ENCODE measurements at places on chromosomes 6 and 20.

GRCh38 chr6:137799950-137800568, 67.0 kb upstream of the TNFAIP3 start:
- DNase-seq = no peak

DNA sequence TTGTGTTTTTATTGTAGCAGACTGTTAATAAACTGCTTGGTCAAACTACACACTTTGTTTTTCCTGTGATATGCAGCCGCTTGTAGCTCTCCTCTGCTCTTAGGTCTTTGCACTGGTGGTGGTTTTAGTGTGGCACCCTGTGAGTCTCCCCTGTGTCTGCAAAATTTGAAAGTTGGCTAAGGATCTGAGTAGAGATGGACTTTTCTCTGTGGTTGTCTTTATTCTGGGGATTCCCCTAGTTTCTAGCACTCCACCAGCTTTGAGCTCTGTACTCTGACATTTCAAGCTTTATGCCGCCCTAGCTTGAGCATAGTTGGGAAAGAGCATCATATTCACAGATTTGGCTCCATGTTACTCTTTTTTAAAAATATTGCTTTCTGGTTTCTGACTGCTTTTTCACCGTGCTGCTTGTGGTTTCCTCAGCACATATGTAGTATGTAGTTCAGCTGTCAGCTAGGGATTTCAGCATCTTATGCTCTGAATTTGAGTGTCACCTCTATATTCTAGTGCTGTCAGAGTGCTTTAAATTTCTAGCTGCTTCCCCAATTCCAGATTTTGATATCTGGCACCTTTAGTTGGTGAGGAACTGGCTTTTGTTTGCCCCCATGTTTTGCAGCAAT, 25.4 kb downstream of the CDYL start:
- DNase-seq = no peak

DNA sequence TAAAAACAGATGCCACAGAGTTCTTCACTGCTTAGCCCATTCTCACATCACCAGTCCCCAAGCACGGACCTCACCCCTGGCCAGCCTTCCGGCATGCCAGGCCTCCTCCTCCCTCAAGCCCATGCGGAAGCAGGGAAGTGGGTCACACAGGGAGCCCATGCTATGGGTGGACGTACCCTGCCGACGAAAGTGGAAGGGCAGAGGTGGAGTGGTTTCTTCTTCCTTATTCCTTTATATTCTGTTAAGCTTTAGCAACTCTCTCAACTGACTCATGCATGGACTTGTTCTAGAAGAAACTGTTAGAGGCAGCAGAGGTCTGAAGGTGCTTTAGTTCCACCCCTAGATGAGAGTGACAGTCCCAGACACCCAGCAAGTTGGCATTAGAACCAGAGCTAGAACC, 118.6 kb downstream of the LY86 start:
- no peak for DNase-seq

DNA sequence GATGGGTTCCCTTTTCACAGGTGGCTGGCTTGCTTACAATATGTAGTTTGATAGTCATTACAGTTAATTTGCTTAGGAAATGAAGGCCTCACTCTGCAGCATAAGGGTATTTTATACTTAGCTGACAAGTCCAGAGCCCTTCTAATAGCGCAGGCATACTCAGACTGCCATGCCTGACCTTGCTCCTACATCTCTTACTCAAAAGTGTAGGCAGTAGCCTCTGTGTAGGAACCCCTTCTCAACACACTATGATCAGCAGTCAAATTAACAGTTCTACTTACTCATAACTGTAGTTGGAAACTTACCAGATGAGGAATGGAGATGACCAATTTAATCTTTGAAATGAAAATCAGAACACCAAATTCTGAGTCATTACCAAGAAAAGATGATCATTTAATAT, 373.5 kb downstream of the TBC1D32 start:
- no peak for DNase-seq

GRCh38 chr6:144835322-144835973, 550.3 kb downstream of the UTRN start:
- no peak for DNase-seq

- no peak for DNase-seq
These were observed 46.5 kb downstream of the KCNQ2 start for GRCh38 chr20:63425846-63426485.

DNA sequence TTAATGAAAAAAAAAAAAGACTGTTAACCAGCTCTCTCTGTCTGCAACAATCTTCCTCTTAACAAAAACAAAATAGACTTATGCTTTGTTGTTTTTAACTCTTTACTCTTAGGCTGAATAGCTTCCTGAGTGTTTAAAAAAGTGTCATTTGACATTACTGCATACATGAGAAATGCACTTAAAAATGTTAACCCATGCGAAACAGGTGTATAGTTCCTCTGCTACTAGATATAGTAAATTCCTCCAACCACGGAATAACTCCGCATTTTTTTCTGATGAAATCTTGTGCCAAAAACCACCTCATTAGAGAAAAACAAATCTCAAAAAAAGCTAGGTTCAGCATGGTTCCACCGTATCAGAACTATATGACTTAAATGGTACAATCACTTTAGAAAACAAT, 426.0 kb downstream of the ADGRB3 start:
- no peak for DNase-seq

- no peak for DNase-seq
These were observed 143.4 kb upstream of the SOX4 start for GRCh38 chr6:21450149-21450548.

DNA sequence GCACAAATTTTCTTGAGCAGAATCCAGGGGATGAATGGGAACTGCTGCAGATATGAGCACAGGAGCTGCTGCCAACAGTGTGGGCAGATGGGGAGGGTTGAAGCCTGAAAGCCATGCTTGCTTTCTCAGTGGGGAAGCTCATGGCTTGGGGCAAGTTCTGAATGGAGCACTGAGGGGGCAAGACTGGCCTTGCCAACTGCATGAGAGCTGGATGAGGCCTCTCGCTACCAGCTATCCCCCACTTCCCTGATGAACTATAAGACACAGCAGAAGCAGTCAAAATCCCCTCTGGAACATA, 28.3 kb downstream of the TREM1 start:
- DNase-seq = no peak

- no peak for DNase-seq
These were observed 820 bp upstream of the TREML2 start for GRCh38 chr6:41201764-41202173.

GRCh38 chr6:25788305-25788922, 33.9 kb downstream of the SLC17A4 start:
- no peak for DNase-seq

DNA sequence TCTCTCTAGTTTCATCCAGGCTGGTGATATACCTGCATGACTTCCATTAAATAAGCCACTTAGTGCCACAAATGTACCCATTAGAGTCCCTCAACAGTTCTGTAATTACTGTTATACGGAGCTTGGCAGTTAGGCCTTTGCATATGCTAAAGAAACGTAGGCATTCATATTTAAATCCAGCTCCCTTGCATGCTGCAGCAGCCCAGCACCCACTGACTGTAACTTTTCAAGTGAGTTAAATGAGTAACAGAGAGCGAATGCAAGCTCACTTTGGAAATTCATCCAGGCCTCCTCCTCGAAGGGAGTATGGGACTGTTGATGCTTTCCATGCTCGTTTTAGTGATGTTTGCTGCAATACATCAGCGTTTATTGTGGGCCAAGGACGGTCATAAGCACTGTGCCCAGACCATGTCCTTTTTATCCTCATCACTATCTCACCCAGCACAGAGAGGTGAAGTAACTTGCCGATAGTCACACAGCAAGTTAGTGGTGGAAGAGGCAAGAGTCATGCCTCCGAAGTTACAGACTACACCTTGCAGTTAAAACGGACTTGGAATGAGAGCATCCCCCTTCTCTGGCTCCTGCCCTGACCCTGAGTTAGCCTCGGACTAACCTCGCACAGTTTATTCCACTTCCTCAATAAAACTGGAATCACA, 179.4 kb upstream of the PDE10A start:
- no peak for DNase-seq

DNA sequence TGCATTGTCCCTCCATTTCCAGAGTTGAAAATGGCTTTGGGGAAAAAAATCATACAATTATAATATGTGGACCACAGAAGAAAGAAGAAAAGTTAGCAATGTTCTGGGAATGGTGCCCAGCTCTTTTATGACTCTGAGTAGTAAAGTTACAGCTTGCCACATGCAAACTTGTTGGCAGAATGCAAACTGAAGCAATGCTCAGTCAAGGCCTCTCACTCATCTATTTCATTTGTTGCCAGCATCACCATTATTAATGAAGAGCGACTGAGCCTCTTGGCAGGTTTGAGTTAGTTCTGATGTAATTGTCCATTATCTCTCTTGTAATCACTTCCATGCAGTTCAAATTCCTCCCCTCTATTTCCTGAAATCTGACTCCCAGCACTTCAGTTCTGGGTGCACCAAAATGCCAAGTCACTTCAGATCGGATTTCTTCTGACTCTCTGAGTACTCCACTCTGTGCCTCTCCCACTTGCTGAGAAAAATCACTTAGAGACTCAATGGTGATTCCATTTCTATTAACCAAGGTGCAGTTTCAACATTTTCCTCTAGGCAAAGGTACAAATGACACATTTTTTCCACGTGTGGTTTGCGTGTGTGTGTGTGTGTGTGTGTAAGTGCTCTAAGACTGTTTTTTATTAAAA, 154.4 kb upstream of the STMND1 start:
- DNase-seq = no peak

DNA sequence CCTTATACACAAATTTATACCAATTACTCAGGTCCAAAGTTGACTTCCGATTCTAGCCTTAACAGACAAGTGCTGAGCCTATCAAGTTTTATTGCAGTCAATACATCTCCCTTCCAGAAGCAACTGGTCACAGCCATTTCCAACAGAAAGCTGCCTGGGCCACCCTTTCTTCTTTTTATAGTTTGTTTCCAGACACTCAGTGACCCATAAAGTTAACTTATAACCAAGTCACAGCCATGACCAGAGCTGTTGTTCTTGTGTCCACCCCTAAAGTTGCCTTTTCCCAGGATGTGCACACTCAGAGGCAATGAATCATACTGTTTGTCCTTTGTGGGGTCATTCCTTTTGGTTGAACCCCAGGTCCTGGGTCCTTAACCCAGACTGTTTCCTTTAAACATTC, 89.9 kb downstream of the CD83 start:
- DNase-seq = no peak

DNA sequence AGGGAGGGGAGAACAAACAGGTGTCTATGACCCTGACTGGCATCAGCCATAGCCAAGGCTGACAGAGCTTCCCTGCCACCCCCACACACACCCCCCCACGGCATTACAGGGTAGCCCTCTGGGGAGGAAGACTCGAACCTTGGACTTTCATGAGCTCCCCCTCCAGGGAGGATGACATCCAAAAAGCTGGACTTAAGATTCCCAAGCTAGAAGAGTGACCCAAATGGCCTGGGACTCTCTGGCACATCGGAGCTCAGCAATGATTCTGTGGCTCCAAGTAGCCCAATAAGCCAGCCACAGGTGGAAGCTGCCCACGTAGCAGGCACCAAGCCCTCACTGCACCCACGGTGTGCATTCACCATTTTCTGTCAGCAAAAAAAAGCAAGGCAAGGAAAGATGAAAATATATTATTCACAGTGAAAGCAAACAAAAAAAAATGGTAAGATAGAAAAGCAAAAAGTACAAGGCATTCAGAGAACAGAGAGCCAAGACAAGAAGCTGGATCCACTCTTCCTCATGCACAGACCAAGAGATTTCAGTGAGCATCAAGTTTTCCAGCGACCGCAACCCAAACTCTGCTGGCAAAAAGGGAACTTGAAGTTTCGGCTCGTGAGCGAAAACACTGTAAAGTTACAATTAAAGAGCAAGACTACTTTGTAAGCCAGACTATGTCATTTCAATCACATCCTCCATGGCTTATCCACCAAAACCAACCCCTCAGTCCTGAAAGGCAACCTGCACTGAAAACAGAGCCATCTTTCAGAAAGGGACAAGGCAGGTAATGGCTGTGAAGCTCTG, 10.9 kb downstream of the JAG1 start:
- DNase-seq = no peak

GRCh38 chr6:127298475-127298874, 31.8 kb downstream of the RNF146 start:
- no peak for DNase-seq
